Islet precursor cell (in vitro differentiated cells): ENCODE measurements at places on chromosomes 16 and 17.
A peak's percentile ranks its signal among the peaks of the same experiment; 100 is the strongest.

DNA sequence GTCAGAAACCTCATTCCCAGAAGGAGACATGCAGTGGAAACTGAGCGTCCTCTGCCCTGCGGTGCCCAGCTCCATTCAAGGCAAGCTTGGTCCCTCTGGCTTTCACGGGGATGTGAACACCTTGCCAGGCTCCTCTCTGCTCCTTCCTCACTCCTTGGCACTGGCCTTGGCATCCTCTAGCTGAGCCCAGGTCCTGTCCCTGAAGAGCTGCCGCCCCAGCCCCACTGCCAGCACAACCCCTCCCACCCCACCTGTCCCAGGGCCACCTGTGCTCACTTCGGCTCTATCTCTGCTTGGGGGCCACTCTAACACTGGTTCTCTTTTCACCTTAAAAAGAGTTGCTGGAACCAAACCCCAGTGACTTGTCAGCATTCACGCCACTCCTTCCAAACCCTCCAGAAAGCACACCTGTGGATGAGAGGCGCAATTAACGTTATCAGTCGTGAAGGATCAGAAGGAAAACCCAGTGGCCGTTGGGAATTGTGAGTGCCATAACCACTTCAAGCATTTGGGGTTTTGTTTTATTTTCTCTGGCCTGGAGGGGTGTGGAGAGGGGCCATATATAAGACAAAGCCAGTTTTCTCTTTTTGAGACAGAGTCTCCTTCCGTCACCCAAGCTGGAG, 103.7 kb downstream of the AXIN2 start:
- no peak for DNase-seq

DNA sequence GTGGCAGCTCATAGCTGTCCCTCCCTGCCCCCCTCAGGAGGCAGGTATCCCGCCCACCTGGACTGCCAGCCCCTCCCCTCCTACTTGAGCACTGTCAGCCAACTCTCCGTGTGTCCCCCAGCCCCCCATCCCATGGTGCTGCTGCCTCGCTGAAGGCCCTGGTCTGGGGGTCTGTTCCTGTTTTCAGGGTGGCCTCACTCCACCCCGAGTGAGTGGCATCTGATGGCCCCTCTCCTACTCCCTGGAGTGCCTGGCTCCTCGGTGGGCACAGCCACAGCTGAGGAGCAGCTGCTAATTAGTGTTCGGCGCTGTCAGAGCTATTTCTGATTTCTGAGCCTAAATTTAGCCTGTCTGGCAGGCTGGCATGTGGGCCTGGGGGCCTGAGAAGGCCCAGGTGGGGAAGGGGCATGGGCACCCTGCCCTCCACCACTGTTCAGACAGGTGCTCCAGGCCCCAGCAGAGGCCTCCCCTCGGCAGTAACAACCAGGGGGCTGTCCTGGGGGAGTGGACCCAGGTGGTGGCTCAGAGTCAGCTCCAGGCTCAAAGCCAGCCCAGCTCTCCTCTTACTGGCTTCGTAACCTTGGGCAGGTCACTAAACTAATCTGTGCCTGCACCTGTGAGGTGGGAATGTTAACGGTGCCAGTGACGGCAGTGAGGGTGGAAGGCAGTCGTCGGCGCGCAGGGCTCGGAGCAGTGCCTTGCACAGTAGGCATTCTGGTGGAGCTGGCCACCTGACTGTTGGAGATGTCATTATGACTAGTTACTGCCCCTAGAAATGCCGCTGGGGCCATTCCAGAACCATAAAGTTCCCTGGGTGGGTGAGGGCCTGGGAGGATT, 6.5 kb downstream of the FMNL1 start:
- peak; percentile 60 for DNase-seq

DNA sequence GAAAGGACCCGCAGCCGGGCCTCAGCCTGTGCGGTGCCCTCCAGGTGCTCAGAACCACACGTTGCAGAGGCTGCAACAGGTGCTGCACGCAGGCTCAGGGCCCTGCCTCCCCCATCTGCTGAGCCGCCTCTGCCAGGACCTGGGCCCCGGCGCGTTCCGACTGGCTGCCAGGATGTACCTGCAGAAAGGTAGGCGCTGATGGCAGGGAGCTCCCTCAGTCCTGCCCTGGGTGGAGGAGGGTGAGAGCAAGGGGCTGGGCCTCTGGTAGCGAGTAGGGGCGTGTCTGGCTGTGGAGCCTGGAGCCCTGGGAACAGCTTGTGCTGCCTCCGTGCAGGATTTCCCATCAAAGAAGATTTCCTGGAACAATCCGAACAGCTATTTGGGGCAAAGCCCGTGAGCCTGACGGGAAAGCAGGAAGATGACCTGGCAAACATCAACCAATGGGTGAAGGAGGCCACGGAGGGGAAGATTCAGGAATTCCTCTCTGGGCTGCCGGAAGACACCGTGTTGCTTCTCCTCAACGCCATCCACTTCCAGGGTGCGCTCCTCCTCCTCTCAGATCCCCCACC, 4.4 kb downstream of the SERPINF2 start:
- DNase-seq, result peak; percentile 71

- DNase-seq, result no peak
These were observed 10.4 kb downstream of the SP2 start for GRCh38 chr17:47906443-47906842.

- DNase-seq, result peak; percentile 64
These were observed 2.7 kb upstream of the PRSS41 start for GRCh38 chr16:2795395-2796143.

- DNase-seq, result peak; percentile 55
These were observed 22.8 kb upstream of the ACSM2B start for GRCh38 chr16:20598832-20599469.

GRCh38 chr17:58840820-58841612, 85.4 kb downstream of the PPM1E start:
- DNase-seq, result no peak

DNA sequence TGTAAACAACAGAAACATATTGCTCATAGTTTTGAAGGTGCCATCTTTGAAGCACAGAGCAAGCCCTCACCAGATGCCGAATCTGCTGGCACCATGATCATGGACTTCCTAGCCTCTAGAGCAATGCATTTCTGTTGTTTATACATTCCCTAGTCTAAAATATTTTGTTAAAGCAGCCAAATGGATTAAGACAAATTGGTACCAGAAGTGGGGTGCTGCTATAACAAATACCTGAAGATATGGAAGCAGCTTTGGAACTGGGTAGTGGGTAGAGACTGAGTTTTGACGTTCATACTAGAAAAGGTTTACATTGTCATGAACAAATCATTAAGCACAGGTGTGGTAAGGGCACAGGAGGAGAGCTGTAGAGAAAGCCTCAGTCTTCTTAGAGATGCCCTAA, 13.6 kb downstream of the SGF29 start:
- DNase-seq, result no peak

DNA sequence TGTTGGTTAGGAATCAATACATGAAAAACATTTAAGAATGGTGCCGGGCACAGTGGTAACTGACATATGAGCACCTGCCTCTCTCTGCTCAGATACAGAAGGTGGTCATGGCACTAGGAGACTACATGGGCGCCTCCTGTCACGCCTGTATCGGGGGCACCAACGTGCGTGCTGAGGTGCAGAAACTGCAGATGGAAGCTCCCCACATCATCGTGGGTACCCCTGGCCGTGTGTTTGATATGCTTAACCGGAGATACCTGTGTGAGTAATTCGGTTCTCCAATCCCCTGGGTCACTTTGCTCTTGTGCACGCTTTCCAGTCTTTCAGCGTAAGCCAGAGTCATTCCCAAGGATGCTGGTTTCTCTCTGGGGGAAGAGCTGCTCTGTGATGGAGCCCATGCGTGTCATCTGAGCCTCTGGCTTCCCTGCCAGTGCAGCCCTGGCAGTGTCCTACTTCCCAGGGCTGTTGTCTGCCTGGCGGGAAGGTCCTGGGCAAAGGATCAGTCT, 3.0 kb upstream of the CD68 start:
- no peak for DNase-seq

GRCh38 chr16:28531777-28532744, 6.7 kb downstream of the NUPR1 start:
- peak; percentile 92 for DNase-seq

GRCh38 chr17:4604111-4604644, 19.8 kb downstream of the SMTNL2 start:
- peak; percentile 61 for DNase-seq

DNA sequence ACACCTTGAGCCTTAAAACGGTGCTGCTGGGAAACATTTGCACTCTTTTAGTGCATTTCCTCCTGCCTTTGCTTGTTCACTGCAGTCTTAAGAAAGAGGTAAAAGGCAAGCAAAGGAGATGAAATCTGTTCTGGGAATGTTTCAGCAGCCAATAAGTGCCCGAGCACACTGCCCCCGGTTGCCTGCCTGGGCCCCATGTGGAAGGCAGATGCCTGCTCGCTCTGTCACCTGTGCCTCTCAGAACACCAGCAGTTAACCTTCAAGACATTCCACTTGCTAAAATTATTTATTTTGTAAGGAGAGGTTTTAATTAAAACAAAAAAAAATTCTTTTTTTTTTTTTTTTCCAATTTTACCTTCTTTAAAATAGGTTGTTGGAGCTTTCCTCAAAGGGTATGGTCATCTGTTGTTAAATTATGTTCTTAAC, 4.4 kb downstream of the SOX9 start:
- DNase-seq, result peak; percentile 79

GRCh38 chr17:9531034-9531433, 44.6 kb downstream of the STX8 start:
- no peak for DNase-seq

GRCh38 chr16:54373534-54374520, 87.2 kb upstream of the IRX3 start:
- peak; percentile 87 for DNase-seq

DNA sequence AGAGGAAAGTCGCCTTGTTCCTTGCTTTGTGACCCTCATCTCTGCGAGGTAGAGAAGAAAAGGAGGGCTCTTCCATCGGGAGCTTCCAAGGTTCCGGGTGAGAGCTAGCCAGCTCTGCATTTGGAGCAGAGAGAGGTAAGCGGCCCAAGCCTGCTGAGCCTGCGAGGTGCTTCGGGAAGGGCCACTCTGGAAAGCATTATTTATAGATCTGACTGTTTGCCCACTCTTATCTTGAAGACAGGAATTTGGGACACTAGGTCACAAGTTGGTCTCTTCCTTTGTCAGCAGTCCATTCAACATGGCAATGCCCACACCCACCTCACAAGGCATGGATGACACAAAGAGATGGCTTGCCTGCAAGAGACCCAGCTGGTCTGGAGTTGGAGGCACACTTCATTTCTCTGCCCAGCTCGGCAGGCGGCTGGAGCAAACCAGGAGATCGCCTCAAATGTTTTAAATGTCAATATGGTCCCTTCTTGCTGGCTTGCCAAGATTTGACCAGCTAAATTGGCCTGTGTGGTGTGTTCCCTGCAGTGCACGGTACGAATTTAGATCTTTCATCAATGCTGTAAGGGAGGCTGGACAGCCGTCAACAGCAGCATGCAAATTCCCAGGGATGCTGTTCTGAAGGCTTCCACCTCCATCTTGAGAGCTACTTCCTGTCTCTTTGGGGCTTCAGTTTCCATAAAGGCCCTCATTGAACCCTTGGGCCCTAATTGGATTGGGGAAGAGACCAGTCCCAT, 19.5 kb downstream of the CBX4 start:
- DNase-seq, result no peak

- peak; percentile 97 for DNase-seq
These were observed 7.4 kb upstream of the ABR start for GRCh38 chr17:1186923-1187771.

- DNase-seq, result peak; percentile 82
These were observed 3.4 kb downstream of the ANKRD40CL start for GRCh38 chr17:50763716-50764475.

- DNase-seq, result no peak
These were observed 418.6 kb downstream of the TOX3 start for GRCh38 chr16:52128361-52128760.

DNA sequence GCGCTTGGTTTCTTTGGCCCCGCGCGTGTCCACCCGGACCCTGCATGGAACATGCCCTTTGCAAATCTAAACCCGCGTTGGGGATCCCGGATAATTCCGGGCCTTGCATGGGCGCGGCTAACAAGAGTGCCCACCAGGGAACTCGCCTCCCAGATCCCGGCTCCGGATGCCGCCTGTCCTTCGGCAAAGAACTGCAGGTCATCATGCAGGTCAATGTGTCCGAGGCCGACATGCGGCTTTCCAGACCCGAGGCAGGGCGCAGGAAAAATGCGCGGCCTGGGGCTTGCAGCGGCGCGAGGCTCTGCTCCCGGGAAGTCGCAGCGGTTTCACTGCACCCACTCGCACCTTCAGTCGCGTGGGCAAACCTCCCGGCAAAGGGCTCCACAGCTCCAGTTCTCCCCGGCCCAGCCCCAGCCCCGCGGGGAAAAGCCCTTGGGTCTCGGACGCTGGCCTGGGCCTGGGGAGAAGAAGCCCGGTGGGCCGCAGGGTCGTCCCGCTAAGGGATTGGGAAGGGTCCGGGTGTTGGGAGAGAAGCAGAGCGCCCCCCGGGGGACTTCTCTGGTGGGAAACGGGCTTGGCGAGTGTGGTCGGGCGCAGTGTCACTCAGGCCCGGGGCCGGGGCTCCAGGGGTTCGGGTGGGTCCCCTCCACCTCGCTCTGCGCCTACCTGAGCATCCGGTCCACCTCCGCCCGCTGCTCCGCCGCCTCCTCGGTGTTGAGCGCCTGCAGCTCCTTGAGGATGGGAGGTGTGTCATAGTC, 805 bp downstream of the HNF1B start:
- peak; percentile 85 for DNase-seq

GRCh38 chr17:17344507-17345293, 41.5 kb downstream of the NT5M start:
- DNase-seq, result peak; percentile 57

DNA sequence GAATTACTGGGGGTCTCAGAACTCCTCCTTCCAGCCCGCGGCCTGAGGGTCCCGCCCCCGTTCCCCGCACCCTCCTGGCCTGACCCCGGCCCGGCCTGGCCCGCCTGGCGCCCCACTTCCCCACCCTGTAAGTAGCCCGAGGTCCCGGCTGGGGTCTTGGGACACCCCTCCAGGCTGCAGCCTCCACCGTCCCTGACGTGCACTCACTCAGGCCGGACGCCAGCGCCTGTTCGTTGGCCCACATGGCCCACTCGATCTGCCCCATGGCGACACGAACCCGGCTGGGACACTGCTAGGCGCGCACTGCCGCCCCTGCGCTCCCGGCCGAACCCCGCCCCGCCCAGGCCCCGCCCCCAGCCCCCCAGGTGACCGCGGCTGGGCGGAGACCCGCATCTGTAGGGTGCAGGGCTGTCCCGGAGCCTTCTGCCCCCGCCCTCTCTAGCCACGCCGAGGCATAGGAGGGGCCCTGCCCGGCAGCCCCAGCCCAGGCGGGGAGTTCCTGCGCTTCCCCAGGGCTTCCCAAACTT, at the start of gene CYBA:
Gene CYBA, minus strand, starts transcription at position 305 of the 527 bp plus-strand sequence. Its CDS starts 40 bp downstream, at position 265.
- DNase-seq, result peak; percentile 84

GRCh38 chr17:17917394-17917793, 54.8 kb downstream of the TOM1L2 start:
- DNase-seq, result no peak

GRCh38 chr17:10614536-10615155, 42.5 kb downstream of the MYH3 start:
- DNase-seq, result peak; percentile 90

DNA sequence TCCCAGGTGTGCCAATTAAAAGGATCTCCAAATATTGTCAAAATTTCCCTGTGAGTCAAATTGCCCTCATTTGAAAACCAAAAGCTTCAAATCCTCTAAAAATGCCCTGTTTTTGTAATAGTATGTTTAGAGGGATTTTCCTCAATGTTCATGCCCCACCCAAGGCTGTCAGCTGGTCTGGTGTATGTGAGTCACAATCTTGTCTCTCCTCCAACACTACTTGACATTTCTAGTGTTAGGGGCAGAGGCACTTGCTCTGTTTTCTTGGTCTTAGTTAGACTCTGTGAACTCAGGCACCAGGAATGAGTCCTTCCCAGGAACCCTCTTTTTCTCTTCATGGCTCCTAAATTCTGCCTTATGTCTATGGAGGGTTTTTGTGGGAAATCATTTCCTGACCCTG, 634.8 kb downstream of the KCNJ2 start:
- peak; percentile 28 for DNase-seq

GRCh38 chr17:45689451-45689850, 94.7 kb upstream of the CRHR1 start:
- no peak for DNase-seq

- no peak for DNase-seq
These were observed 21.5 kb downstream of the MYH11 start for GRCh38 chr16:15835136-15835878.
